NCI-H1092 (cell line): ENCODE measurements at places on chromosomes 5 and 9.

- no peak for DNase-seq
These were observed 308.4 kb downstream of the ISL1 start for GRCh38 chr5:51691538-51692079.

GRCh38 chr9:92315456-92315855 is 9.7 kb downstream of the NOL8 start:
- no peak for DNase-seq

DNA sequence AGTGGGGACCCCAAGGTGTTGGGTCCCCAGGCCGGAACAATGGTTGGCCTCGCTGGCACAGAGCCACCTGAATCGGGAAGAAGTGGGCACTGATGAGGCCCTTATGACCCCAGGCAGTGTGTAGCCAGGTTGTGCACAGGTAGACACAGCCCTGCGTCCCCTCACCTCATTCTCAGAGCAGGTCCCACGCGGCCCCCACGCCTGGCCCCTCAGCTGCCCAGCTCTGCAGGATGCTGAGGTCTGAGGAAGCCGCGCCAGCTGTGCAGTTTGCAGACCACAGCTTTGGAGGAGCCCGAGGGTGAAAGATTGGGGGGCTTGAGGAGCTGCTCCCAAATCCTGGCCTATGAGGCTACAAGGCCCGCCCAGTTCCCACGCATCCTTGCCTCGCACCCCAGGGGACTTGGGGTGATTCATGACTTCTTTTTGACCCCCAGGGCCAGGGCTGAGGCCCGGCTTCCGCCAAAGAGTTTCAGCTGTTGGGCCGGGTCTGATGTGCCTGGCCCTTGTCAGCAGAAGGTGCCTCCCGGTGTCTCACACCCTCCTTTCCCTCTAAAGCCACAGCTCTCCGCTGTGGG is 87.8 kb upstream of the PHYKPL start:
- no peak for DNase-seq

DNA sequence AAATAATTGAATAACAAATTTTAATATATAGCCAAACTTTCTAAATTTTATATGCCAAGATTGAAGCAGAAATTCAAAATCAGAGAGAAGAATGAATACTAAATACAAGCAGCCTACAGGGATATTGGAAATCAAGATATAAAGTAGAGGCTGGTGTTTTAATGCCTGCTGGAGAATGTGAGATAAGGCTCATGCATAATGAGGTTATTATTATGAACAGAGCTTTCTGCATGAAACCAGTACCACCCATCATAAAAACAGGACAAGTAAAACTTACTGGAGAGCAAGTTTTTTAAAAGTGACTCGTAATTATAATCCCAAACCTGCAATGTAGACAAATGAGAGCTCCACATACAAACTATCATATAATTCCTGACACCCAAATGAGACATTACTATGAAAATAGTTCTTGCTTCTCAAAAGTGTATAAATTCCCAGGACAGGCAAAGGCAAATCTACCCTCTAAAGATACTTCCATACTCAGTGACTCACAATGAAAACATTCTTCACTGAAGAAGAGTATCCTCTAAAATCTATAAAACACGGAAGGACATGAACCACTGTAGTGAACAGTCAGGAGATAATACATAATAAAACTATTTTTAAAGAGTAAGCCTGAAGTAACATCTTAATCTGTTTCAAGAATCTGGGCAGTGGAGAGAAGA is 532.0 kb upstream of the GRAMD2B start:
- no peak for DNase-seq

DNA sequence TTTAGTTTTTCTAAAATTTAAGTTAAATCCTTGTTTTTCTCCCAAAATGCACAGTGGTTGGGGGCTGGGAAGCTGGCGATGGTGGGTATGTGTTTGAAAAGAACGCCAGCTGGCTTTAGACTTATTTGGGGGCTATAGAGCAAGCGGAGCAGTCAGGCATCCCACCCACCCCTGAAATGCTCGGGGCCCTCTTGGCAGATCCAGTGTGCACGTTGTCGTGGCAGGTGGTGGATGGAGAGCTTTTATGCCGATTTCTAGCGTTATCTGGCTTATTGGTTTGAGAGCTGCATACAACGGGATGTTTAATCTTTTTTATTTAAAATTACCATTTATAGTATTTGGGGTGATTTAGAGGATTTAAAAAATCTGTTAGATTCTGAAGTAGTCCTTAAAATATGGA is 8.1 kb downstream of the BASP1 start:
- DNase-seq = no peak

- DNase-seq = no peak
These were observed 29.6 kb upstream of the DTWD2 start for GRCh38 chr5:119017994-119018393.

DNA sequence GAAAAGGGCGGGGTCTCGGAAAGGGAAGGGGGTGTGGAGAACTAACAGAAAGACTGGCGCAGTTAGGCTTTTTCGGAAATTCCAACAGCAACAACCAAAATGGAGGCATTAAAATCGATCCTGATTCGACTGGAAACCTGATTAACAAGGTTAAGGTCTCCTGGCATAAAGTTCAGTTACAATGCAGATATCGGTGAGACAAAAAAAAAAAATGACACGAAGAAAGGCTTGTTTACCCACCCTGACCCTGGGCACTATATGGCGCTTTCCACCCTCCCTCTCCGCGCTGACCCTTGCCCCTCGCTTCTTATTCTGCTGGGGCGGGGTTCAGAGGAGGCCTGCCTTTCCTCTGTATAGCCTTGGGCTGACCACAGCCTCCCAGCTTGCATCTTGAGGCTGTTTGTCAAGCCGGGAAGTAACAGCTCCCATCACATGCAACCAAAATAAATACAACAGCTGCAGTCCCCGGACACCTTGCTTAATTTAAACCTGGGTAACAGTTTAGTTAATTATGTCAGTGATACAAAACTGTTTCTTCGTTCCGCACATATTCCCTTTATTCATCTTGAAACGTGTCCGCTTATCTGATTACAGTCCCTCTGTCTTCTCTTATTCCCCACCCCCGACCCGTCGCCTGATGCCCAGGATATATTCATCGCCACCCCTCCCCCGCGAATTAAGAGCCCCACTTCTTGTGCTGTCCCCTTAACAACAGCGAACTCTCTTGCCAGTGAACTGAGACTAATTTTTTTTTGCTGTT is 795 bp upstream of the PJA2 start:
- peak; percentile 10 for DNase-seq

- no peak for DNase-seq
These were observed 303.1 kb downstream of the ENC1 start for GRCh38 chr5:74337254-74337983.

GRCh38 chr5:159385536-159385935 is 55.2 kb upstream of the IL12B start:
- DNase-seq = no peak

DNA sequence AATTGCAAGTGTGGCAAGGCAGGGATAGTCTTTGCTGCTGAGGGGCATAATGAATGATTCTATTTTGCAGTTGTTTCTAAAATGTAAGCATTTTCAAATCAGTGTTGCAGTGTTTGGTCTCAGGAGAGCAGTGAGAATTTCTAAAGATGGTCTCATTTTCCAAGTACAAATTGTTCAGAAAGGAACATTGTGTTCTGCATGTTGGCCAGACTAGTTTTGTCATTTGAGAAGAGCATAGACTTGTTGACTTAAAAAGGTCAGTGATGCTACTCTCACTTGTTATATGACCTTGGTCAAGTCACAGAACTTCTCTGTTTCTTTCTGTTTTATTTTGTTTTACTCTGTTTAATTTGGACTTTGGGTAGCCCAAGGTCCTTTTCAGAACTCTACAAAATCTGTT is 344.6 kb downstream of the OSTF1 start:
- no peak for DNase-seq

DNA sequence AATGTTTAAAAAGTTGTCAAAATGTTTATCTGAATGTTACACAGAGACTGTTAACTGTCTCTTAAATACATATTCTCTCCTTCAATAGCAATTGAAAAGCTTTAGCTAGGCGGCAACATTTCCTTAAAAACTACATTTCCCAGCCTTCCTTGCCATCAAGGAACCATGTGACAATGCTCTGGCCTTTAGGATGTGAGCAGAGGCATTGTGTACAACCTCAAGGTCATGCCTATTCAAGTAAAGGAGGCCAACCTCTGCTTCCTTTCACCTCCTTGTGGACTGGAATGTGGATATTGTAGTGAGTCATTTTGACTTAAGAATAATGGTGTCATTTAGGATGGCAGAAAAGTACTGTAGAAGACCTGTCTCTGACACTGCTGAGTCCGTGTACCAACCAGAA is 23.7 kb upstream of the MROH2B start:
- DNase-seq = no peak

DNA sequence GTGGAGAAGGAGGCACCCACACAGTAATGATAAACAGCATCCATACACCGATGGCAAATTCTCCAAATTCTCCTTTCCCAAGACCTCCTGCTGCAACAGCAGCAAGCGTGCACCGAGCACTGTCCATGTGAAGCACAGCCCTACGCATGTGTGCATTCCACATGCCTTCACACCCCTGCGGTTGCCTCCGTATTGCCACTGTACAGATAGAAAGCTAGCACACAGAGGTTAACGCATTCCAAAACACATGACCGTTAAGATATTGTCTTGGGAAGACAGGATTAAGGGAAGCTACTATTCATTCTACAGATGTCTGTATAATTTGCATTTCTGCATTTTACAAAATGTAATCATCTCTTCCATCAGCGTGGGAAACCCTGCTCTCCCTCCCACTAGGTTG is 6.6 kb downstream of the FLT4 start:
- DNase-seq = no peak

DNA sequence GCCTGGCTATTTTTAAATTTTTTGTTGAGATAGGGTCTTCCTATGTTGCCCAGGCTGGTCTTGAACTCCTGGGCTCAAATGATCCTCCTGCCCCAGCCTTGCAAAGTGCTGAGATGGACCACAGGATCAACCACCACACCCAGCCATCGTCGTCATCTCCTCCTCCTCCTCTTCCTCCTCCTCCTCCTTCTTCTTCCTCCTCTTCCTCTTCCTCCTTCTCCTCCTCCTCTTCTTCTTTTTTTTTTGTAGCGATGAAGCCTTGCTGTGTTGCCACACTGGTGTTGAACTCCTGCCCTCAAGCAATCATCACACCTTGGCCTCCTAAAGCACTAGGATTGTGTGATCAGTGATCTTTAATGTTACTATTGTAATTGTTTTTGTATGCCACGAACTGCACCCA is 49.4 kb upstream of the ERBIN start:
- no peak for DNase-seq

DNA sequence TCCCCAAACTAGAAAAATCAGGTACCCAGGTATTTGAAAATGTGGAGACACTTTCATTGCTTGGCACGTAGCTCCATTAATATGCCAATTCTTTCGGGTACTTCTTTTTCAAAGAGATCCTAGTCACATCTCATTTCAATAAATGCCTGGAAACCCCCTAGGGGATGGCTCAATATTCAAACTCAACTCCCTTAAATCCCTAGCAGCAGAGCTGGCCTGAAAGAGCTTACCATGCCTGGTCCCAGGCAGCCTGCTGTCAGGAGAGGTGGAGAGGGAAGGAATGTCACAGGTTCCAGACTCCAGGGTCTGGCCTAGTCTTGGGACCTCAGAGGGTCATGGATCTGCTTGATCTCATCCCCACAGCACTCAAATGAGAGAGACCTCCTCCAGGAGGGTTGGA is 187.1 kb downstream of the SPOCK1 start:
- DNase-seq = no peak
